ENCODE measurements at places on chromosomes 11 and 22.

- DNase-seq: no peak
Measured at GRCh38 chr11:26597899-26598298, 25.8 kb upstream of the MUC15 start.

DNA sequence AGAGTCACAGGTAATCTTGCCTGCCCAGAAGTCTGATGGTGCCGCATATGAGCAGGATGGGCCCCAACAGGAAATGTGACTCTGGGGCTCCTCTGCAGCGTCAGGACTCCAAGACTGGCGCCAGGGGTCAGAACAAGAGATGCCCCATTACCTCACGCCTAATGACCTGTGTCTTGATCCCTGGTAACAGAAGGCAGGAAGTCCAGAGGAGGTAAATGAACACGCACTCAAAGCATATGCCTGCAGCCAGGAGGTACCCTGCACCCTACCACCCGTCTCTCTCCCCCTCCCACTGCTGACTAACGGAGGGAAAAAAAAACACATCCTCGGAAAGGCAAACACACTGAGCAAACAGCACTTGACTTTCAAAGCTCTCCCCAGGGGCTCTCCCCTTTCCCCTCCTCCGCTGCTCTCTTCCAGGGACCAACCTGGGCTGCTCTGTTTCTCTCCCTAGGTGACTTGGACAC lies 37.3 kb downstream of the ABCC8 start:
- no peak for DNase-seq

GRCh38 chr11:19605520-19606371 lies 106.9 kb upstream of the NAV2 start:
- DNase-seq: no peak

DNA sequence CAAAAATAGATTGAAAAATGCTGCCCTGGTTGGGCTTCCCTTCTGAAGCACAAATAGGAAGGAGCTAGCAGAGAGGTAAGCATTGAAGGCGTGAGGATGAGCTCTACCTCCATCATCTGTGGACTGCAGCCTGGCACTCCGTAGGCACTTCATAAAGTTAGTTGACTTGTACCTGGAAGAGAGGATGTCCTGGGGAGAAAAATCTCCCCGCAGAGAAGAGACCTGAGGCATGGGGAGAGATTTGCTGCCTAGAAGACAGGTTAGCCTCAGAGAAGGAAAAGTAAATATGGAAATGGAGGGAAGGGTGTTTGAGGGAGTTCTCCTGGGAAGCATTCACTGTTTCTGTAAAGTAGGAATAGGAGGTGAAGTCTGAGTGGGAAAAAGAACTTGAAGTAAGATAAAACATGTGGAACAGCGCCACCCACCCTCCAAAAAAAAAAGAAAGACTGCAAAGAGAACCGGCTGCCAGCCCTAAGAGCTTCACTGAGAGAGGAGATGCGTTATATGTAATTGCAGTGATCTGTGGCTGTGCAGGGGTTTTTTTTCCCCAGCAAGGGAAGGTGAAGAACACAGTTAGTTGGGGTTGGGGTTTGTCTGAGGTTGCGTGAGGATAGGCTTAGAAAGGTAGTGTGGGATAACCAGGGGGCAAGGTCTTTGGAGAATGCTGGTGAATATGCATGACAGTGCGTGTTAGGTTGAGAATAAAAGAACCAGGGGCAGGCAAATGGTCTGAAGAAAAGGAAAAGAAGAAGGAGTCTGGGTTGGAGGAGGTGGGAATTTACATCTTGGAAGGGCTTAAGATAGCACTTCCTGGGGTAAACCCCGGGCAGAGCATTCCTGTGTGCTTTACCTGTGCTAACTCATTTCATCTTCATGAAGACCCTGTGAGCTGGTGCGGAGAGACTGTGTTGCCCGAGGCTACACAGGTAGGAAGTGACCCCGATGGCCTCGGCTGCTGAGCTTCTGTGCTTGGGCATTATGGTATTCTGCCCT lies 16.0 kb downstream of the TNRC6B start:
- no peak for DNase-seq

DNA sequence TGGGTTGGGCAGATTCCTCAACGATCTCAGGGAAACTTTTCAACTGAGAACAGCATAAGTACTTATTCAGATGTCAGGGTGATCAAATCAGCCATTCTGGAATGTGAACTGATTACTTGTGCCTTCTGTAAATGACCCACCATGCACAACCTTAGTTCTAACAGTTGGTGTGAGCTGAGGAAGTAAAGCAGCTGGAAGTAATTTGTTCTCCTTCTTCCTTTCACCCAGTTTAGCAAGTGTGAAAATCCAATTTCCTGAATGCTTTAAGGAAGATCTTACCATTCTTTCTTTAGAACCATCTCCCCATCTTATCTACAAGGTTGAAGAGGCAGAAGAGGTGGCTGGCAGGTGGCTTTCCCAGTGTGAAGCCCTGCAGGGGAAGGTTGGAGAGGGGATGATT lies 781.6 kb downstream of the ETS1 start:
- no peak for DNase-seq

DNA sequence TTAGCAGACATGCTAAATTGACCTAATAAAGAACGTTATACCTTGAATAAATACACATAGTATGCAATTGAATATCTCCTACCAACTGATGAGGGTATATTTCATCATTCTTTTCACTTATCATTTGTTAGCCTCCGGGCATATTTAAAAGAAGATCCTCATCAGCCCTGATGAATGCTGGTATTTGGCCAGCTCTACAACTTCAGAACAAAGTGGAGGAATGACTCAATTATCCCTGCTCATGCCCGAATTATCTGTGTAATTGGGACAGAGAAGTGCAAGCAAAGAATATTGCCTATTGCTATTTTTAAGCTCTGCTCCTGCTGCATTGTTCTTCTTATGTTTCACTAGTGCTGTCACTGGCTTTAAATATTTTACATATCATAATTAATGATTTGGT lies 622.1 kb downstream of the METTL15 start:
- DNase-seq: no peak

GRCh38 chr11:76683161-76684095 lies 12.9 kb upstream of the LRRC32 start:
- no peak for DNase-seq

DNA sequence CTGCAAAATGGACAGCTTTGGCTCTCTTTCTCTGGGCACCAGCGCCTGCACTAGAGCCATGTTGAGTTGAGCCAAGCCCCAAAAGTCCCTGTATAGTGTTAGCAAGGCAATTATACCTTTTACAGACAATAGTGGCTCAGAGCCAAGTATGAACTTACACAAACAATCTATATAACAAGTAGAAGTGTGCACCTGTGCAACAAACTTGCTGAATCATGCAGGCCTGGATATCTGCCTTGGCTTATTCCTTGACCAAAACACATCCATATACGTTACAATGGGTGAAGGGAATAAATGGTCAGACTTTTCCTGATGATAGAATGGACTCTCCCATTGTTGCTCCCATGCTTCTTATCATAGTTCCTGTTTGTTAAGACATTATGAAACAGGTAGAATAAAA lies 3.8 kb upstream of the OR52I2 start:
- no peak for DNase-seq

- DNase-seq: no peak
Measured at GRCh38 chr11:117182551-117182935, 4.0 kb downstream of the SIDT2 start.

- DNase-seq: no peak
Measured at GRCh38 chr11:47101406-47101805, 75.3 kb downstream of the ARFGAP2 start.

- DNase-seq: no peak
Measured at GRCh38 chr11:131817687-131818188, 447.3 kb downstream of the NTM start.

DNA sequence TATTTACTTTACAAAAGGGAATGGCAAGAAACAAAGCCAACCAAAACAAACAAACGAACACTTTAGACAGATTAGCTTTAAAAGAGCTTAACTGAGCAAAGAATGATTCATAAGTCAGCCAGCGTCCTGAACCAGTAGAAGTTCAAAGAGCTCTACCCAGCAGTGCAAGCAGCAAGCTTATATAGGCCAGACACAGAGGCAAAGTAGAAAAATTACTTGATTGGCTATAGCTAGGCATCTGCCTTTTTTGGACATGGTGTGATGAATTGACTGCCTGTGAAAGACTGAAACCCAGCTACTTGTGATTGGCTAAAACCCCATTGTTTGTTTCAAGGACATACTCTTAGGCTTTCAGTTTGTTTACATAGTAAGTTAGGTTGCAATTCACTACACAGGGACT lies 2120.0 kb upstream of the RAG2 start:
- DNase-seq: no peak

GRCh38 chr11:61762798-61763197 lies 10.4 kb downstream of the MYRF start:
- DNase-seq: no peak

DNA sequence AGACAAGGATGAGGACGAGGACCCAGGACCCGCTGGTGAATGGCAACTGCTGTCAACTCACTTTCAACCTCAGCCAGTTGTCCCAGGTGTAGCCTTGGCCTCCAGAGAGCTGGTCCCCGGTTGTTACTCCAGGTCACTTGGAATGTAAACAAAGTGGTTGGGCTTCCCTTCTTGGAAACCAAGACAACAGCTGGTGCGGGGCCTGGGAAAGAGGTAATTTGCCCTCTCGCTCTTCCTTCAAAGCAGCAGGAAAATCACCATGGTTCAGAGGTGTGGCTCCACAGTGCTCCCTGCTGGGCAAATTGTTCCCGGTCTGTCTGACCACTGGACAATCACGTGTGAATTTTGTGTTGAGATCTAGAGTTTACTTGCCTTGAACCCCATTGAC lies 15.0 kb downstream of the SLC1A2 start:
- DNase-seq: no peak

DNA sequence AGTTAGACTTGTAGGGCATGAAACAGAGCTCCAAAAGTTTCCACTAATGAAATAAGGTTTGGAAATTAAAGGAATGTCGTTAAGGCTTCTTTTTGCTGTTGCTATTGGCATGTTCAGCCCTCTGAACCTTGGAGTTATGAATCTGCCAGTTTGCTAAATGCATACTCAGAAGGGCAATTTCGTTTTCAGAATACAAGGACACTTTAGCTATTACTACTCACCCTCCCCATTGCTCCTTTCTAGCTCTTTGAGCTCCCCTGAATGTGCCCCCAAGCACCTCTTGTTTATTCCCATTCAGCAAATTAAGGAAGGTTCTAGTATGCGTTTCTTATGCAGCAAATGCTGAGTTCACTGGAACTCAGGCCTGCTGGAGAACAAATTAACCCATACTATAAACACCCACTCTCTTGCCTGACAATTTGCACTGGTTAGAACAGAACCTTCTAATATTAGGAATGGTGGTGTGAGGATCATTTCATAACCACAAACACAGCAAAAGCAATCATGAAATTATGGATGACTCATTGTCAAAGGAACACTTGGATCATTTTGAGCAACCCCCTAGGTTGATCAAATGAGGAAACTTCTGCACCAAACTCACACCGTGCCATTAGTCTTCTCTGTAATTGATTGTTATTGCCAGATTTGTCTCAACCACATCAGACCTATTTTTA lies 26.2 kb upstream of the LIN7C start:
- DNase-seq: no peak

DNA sequence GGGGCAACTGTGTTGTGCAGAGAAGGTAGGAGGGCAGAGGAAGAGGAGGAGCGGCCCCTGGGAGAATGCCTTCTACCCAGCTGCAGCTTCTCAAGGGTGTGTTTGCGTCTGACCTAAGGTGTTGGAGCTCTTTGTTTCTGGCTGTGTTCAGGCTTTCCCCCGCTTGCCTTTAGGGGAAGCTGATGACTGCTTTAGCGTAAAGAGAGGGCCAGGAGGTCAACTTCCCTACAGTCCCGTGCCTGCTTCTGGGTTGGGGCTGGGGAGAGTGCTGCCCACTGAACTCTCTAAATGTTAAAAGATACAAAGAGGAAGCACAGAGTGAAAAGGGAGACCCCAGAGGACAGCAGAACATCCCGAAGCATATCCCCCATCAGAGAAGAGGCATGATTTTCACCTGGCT lies 99.2 kb downstream of the PTPRJ start:
- DNase-seq: no peak

Measured in activated T-helper 9 cell treated with anti-CD3 and anti-CD28 coated beads, Interleukin-2, amount 50 U/mL, for 16 hours (primary cell).